ENCODE measurements at places on chromosomes 5 and 9.

GRCh38 chr5:158303275-158303674 lies 444.3 kb upstream of the CLINT1 start:
- no peak for DNase-seq

GRCh38 chr9:93565089-93565488 lies 11.3 kb upstream of the PHF2 start:
- no peak for DNase-seq

DNA sequence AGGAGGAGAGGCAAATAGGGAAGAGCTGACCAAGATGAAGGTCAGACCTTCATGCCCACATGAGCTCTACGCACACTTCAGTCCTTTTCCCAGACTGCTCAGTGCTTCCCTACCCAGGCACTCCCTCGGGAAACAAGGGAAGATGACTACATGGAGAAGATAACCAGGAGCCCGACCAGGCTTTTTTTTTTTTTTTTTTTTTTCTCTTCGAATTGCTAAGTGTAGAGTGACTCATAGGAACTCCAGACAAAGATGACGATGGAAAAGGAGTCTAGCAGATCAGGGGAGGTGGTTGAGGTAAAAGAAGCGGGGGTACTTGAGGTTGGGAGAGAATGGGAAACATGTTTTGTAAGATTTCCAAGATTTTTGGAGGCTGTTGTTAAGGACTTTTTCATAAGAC lies 526.1 kb downstream of the BNC2 start:
- no peak for DNase-seq

- DNase-seq = no peak
These were observed 140.1 kb downstream of the FGF1 start for GRCh38 chr5:142545650-142546322.

DNA sequence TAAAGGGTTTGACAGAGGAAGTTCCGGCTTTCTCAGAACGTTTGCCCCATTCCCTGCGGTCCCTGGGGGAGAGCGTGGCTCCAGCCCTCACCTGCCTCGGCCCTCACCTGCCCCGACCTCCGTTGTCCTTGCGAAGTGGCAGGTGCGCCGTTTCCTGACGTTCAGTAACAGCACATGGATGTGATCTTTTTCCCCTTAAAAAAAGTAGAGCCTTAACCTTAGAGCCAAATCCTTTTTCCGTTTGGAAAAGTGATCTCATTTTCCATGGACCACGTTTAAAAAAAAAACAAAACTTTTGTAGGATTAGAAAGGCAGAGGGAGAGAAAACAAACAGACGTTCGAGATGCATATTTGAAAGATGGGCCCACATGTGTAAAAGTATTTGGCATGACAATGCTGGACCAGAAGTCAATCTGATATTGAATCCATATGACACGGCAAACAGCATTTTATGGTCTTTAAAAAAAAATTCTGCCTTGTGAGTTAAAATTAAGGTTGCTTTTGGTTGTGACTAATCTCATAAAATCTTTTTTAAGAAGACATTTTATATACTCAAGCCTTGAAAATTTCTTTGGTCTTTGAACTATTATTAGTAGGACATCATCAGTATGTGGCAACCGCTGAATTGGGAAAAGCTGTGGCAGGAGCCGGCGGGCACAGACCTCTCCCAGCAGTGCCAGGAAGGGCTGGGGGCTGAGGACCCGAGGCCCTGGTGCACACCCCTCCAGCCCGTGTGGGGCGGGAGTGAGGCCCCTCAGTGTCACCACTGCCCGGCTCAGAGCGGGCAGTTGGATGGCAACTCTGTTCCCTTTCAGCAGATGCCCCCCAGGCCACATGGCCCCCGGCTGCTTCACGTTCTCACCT lies 42.5 kb upstream of the EXOC3 start:
- DNase-seq = no peak

GRCh38 chr5:91417219-91417618 lies 34.1 kb upstream of the ARRDC3 start:
- DNase-seq = no peak

DNA sequence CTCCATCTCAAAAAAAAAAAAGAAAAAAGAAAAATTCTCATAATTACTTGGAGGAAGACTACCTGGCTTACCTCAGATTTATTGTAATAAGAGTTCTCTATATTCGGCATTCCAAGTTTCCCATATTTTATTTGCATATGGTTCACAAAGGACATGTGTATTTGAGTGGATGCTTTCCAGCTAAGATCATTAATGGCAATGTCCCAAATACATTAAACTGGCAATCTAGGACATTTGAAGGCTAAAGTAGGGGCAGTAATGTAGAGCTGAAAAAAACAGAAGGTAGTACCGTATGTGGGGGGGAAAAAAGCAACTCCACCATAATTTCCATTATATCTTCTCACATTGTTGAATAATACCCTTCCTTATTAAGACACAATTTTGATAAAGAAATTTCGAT lies 4.9 kb downstream of the TUT7 start:
- no peak for DNase-seq

DNA sequence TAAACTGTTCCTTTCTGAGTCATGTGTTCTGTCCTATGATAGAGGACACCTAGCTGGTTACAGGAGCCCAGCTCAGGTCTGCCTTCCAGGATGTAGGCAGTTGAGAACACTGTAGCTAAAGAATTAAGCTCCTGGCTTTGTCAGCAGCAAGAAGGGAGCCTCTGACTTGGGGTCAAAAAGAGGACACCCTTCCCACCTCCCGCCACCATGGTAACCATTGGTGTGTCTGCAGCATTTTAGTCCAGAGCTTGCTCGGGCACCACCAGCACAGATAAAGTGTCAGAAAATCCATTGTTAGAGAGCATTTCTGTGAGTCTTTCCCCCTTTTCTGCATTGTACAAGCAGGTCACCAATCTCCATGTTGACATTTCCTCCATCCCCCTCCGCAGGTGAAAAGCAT lies 181.7 kb downstream of the DOCK8 start:
- no peak for DNase-seq

GRCh38 chr9:81724242-81724889 lies 35.0 kb upstream of the TLE1 start:
- DNase-seq = no peak

DNA sequence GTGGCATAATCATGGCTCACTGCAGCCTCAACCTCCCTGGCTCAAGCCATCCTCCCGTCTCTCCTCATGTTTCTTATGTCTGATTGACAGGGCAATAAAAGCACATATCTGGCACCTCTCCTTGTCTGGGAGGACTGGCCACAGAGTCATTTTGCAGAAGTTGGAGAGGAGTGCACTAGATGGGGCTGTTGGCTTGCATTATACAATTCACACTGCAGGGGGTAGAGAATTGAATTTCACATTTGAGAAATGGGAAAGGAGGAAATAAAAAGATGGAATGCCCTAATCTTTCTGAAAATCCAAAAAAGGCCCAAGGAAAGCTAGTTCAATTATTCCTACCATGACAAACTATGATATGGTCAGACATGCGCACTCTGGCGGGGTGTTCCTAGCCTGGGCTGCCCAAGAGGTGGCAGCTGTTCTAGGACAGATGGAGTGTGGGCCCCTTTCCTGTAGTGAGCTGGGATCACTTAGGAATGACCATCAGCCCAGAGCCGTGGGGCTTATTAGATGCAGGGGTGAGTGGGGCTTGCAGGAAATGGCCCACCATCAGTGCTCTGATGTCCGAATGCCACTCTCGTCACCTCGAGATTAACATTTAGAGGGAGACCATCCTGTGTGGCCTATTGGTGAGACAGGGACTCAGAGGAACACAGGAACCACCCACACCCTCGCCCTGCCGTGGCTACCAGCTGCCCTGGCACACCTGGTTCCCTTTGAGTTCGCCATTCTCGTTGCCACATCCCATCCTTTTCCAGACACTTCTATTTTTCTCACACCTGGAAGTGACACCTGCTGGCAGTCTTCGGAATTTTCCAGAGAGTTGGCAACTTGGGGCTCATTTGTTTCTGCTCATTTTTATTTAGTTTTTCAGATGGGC lies 21.8 kb upstream of the ANKRD18A start:
- DNase-seq = no peak

- DNase-seq = no peak
These were observed 1.1 kb downstream of the POU4F3 start for GRCh38 chr5:146339715-146340259.

- DNase-seq = no peak
These were observed 42.3 kb downstream of the MACROH2A1 start for GRCh38 chr5:135356522-135357318.

Measured in cortex of kidney (tissue), 1 donor.